Activated CD8-positive, alpha-beta T cell treated with anti-CD3 and anti-CD28 coated beads for 36 hours (primary cell): ENCODE measurements at places on chromosomes 12 and 14. TPM values are rescaled to one million over a fixed set of nuclear protein-coding genes. Genes with fewer than 3 reads are reported as not detected.

DNA sequence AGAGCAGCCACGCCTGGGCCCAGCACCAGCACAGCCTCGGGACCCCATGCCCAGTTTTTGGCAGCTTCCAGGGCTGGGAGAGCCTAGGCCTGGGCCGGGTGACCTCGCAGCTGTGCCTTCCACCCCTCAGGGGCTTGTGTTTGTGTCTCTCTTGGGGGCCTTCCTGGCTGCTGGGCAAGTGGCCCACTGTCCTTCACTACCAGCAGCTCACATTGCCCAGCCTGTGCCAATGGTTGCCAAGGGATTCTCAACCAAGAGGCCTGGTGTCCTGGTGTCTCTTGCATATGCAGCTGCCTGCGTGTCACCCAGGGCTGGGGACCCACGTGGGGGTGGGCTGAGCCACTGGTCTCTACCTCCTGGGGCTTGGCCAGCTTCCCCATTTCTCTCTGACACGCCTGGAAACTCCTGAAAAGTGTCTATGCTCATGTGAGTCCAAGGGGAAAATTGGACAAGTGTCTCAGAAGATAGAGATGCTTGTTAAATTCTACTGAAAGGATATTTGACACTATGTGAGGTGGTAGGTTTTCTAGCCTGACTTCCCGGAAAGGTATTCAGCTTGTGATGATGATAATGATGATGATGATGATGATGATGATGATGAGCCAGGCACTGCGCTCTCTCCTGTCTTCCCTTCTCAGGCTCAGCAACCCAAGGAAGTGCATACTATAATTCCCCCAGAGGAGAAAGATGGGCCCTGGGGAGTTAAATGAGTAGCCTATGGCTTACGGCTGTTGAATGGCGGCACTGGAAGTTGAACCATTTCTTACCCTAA, 48.8 kb upstream of the ESRRB start:
- DNase-seq, result no peak

- DNase-seq, result peak; percentile 31
Observed at GRCh38 chr12:2641207-2641606, 153.6 kb upstream of the FKBP4 start.

GRCh38 chr12:114809097-114809496, 125.1 kb upstream of the TBX3 start:
- DNase-seq, result no peak

DNA sequence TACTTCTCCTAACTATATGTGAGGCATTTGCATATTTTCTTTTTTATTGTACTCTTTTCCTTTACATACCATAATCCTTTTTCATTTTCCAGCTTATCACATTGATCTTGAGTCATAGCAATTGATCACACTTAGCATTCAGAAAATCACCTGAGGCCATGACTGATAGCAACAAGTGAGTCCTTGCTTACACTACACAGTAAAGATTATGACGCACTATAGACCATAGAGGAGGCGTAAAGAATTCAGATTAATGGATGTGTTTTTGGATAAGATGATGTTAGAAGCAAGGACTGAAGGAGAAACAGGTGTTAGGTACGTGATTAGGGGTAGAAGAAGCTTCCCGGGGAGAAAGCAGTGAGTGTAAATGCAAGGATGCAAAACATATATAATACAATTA, 637.7 kb downstream of the ETNK1 start:
- DNase-seq, result no peak

DNA sequence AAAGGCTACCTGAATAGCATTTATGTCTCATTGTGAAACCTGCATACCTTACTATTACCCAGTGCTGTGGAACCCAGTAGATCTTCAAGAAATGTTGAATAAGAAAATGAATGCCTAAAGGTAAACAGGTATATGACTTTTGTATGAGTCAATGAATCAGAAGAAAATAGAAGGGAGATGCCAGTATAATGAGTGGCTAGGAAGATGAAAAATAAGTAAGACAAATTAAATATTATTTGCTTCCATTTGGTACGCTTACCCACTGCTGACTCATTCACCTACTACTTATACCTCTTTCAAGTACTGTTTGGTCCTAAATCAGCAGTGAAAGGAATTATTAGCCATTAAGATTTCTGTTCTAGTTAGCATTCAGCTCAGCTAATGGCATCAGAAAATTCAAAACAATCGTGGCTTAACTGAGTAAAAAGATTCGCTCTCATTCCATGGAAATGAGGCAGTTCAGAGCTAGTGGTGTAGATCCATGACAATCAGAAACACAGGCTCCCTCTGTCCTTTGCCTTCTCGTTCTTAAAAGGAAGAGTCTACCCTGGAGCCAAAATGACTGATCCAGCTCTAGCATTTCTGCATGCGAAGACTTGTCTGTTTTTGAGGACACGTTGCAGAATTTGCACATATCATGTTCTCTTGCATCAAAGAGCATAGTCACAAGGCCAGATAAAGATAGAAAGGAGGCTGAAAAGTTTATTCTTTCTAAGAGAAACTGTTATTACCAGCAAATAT, 705.8 kb upstream of the USP15 start:
- DNase-seq, result no peak

- peak; percentile 70 for DNase-seq
Observed at GRCh38 chr12:133130808-133131128, 341 bp downstream of the ZNF10 start.

GRCh38 chr14:68146818-68147217, 327.2 kb downstream of the RAD51B start:
- DNase-seq, result no peak

DNA sequence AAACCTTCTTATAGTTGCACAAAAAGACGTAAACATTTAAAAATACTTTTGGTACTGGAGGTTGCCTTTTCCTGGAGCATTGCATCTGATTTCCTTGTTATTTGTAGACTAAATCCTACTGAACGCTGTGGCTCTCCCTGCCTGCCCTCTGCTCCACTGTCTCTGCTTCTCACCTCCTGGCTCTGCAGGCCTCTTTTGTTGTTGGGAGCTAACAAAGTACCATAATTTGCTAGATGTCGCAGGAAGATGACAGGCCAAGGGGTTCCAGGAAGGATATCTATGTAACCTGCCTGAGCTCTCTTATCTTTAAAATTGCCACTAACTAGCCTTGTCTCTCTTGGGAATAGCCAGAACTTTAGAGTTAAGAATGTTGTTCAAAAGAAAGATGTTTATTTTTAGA, 21.4 kb downstream of the SYNE2 start:
- DNase-seq, result no peak

DNA sequence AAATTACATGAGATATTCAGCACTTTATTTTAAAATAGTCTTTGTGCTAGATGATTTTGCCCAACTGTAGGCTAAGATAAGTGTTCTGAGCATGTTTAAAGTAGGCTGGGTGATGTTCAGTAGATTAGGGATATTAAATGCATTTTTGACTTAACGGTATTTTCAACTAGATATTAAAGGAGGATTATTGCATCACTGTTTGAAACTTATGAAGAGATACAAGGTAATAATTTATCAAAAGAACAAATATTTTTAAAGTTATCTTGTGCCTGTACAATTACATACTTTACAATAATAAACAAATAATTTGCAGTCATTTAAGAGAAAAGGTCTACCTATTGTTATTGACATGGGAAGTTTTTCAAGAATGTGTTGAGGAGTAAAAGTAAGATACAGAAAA, 368.6 kb upstream of the DCN start:
- no peak for DNase-seq

DNA sequence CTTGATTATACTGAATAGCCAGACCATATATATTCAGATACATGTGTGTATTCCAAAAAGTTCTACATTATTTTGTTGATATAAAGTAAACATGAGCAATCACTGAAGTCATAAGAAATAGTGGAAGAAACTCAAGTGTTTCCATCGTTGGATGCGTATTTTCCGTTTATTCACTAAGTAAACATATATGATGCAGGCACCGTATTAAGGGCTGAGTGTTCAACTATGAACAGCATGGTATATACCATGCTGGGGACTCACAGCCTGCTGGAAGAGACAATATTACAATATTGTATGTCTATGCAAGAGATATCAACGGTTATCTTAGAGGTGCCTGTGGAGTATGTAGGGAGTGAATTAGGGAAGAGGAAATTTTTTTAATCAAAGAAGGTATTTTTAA, 1.2 kb downstream of the PYROXD1 start:
- DNase-seq, result no peak

DNA sequence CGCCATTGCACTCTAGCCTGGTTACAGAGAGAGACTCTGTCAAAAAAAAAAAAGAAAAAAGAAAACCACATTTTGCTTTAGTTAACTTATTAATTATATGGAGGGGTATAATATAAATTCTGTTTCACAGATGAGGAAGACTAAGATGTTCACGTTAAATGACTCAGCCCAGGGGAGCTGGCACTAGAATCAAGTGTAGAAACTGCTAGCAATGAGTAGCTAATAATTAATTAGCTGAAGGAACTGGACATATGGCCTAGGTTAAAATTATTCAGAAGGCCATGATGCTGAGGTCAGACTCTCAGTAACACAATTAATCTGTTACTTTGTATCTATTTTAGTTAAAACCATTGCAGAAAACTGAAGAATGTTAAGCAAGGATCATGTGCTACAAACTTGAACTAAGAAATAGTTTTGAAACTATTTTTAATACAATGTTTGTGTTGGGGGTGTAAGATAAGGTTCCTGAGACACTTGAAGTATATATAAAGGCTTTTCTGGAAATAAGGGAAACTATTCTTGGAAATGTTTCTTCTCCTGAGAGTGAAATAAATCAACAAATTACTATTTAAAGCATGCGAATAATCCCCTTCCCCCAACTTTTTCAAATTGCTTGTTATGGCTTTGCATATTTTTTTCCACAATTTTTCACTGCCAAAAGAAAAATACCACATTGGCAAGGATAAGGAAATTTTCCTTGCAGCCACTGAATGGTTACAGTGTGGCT, 589.3 kb downstream of the SOX5 start:
- no peak for DNase-seq

DNA sequence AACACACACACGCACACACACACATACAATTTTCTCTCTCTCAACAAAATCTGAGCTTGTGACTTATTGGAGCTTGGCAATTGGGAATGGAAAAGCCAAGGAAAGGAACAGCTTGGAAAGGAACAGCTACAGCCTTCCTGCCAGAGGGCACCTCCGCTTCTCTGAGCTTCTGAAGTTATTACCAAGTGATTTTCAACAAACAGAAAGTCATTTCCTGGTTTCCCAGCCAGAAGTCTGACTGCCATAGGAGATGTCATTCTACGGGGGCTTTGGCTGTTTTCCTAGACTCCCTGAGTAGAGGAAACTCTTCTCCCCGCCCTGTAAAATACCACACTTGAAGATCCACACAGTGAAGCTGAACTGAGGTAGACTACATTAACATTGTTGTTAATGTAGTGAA, 198.3 kb downstream of the CFAP54 start:
- DNase-seq, result no peak

DNA sequence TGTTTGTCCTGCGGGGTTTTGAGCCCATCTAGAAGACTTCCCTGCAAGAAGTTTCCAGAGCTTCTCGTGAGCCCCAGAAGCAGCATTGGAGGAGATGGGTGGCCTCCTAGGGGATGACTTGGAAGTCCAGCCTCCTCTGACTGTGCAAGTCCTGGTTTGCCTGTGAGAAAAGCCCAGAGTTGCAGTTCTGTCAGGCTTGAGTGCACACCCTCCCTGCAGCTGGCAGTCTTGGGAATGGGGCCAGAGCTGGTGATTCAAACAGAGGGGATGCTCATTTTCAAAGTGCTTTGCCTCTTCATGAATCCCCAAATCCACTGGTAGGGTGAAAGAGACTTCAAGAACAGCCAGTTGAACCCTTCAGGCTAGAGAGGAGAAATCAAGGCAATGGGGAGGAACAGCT, 3.9 kb upstream of the PPP1R1A start:
- no peak for DNase-seq

- DNase-seq, result peak; percentile 95
Observed at GRCh38 chr14:22986508-22987054, 4.2 kb upstream of the AJUBA start.

DNA sequence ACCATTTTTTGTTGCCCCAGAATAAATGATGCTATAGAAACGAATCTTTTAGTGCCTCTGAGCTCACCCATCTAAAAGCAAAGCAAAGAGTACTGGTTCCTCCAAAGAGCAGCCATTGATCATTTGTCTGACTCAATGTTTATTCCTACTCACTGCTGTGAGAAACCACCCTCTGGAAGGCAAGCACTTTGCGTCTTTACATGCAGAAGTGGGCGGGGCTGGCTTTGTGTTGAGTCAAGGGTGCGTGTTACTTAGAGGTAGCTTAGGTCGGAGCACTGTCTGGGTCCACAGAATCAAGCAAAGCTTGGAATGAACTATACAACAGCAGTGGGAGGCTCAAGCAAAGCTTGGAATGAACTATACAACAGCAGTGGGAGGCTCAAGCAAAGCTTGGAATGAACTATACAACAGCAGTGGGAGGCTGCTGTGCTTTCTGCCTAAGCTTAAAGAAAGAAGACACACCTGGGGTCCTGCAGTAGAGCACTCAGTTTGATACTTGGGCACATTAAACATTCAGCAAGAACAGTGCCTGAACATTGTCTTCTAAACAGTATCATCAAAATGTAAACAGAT, 77.2 kb upstream of the PRICKLE1 start:
- no peak for DNase-seq

The MDGA2 gene
- not detected for total RNA-seq

The TSPAN8 gene
- total RNA-seq, result not detected

The MEG3 gene
- total RNA-seq, result not detected

The FAM186B gene
- not detected for total RNA-seq
